ENCODE measurements at places on chromosomes 7 and 10.

GRCh38 chr7:50268990-50269389, 35.5 kb upstream of the IKZF1 start:
- no peak for DNase-seq

DNA sequence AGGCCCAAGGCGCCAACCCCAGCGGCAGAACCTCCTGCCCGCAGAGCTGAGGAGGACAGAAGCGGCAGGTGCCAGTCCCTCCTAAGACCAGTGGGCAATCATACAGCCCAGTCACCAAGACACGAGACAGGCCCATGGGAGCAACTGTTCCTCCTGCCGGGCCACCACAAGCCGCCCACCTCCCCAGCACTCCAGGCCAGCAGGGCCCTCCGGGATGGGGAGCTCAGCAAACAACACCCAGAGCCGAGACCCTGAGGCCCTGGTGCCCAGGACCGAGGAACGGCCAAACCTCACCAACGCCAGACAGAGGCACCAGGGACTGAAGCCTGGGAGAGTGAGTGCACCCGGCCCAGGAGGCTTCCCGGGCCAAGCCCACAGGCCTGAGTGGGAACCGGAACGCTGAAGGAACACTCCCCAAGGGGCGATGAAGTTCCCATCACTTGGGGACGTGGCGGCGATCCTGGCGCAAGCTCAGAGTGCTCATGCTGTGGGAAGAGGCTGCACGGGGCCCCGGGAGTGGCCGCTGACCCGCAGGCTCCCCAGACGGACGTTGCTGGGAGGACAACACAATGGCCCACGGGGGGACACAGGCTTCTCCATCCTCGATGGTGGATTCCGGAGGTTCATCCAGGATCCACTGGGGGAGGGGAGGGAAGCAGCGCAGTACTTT, 35.1 kb downstream of the GPER1 start:
- DNase-seq: no peak

DNA sequence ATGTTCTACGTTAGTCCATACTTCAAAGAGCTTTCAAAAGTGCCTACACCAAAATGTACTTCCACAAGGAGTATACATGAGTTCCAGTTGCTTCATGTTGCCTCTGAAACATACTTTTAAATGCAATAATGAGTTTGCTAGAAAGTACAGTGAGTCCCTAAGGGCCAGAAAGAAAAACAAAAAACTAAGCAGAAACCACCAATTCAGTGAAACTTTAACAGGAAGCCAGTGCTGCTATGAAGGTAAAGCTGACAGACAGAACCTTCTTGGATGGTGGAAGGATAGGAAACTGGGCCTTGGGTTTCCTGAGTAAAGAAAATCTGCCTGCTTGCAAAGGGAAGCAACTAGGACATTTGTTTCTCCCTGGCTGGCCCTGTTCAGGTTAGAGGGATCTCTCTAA, 104.2 kb downstream of the CTTNBP2 start:
- DNase-seq: no peak

- no peak for DNase-seq
Measured at GRCh38 chr7:149816794-149817193, 21.4 kb upstream of the ZNF862 start.

DNA sequence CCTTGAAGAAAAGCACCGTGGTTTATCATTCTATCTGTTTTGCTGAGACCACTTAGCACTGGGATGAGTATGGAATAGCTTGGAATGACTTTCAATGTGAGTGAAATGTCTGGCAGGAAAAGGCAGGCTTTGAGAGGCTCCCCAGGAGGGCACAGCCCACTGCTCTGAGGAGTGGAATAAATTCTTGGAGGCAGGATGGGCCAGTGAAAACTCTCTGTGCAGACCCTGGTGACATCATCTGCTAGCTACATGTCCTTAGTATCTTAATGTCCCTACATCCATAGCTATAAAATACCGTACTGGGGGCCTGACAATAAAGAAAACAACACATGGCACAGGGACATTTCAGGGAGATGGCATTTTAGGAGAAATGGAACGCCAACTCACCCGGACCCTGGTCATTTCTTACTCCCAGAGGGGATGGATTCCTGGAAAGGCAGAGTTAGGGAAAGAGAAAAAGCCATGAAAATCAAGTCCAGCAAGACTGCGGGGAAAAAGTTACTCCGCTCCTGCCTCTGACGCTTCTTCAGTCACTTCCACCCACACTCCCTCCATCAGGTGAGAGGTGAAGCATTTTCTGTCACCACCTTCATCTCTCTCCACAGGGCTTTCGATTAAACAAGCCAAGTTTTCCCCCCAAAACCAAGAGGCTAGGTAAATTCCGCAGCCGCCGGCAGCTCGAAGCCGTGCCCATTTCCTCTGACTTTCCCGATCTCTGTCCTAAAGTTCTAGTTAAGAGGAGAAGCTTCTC, 991 bp downstream of the ZNF239 start:
- peak; percentile 24 for DNase-seq

- no peak for DNase-seq
Measured at GRCh38 chr7:111059833-111060232, 31.1 kb upstream of the LRRN3 start.

GRCh38 chr10:1603181-1603580, 134.1 kb downstream of the ADARB2 start:
- DNase-seq: no peak

- no peak for DNase-seq
Measured at GRCh38 chr7:117937753-117938483, 64.7 kb upstream of the CTTNBP2 start.

- DNase-seq: peak; percentile 31
Measured at GRCh38 chr10:50421026-50421719, 169.9 kb upstream of the ASAH2 start.

DNA sequence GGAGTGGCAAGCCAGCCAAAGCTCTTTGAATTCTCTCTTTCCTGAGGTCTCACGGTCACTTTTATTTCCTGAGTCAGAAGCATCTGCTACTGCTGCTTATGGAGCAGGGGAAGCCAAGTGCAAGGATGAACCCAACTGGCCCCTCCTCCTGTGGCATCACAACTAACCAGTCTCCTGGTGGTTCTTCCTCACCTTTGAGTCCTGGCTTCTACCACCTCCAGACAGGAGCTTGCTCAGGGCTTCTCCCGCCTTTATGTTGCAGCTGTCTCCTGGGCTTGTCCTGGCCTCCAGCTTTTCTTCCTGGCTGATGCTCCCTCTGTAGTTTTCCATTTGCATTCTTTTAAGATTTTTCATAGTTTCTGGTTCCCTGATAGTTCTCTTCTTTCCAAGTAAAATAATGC, 349.7 kb upstream of the NRP1 start:
- DNase-seq: peak; percentile 76

GRCh38 chr7:31102151-31102972, 50.3 kb downstream of the ADCYAP1R1 start:
- DNase-seq: no peak

GRCh38 chr10:124522933-124523871, 61.6 kb downstream of the LHPP start:
- DNase-seq: no peak

- DNase-seq: no peak
Measured at GRCh38 chr10:130638991-130639390, 502.8 kb downstream of the GLRX3 start.

DNA sequence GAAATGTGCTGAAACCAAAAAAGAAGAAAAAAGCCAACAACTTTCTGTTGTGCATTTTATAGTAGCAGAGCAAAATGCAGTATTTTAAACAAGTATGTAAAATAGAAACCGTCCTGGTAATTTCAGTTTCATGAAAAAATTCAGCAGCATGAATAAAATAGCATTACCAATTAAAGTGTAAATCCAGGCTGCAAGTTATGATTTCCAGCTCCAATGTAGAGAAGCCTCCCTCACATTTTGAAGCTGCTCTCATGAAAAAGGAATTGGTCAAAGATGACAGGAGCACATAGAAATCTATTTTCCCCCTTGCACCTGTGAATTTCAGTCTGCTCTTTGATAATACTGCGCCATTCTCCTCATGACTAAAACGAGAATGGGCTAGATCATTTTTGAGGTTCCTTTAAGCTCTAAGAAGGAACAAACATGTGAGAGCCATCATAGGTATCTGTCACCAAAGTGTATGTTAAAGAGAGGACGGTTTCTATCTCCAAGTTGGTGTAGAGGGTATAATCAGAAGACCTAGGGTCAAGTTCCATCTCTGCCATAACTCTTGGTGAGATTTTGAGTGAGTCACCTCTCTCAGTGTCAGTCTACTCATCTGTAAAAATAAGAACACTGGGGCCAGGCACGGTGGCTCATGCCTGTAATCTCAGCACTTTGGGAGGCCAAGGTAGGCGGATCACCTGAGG, 107.5 kb downstream of the MTPAP start:
- no peak for DNase-seq

- DNase-seq: no peak
Measured at GRCh38 chr7:157542068-157543021, 205.5 kb downstream of the DNAJB6 start.

DNA sequence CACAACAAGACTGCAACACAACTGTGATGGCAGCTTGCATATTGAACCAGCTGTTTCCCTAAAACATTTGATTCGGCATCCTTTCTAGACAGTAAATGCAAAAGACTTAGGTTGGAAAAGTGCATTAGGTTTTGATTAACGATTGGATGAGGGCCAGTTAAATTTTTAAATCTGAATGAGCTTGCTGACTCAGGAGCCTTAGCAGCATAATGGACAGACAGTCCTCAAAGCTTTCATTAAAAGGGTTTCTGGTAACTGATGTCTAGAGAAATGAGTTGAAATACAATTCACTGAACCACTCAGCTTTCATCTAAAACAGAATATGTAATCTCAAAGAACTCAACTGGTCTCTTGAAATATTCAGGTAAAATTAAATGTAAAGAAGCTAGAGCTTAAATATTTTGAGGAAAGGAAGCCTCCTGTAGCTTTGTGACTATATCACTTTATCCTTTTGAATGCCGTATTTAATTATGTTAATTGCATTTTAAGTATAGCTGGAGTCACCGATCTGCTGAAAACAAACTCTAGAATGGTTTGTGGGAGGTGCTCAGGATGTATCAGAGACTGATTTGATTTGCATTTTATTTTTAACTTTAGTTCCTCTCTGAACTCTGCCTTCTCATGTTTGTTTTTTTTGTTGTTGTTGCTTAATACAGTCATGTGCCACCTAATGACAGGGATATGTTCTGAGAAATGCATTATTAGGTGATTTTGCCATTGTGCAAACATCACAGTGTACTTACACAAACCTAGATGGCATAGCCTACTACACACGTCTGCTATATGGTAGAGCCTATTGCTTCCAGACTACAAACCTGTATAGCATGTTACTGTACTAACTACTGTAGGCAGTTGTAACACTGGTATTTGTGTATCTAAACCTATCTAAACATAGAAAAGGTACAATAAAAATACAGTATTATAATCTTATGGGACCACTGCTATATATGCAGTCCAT, 29.2 kb upstream of the ATRNL1 start:
- peak; percentile 9 for DNase-seq

- DNase-seq: no peak
Measured at GRCh38 chr7:128172963-128173362, 68.1 kb upstream of the LEP start.

DNA sequence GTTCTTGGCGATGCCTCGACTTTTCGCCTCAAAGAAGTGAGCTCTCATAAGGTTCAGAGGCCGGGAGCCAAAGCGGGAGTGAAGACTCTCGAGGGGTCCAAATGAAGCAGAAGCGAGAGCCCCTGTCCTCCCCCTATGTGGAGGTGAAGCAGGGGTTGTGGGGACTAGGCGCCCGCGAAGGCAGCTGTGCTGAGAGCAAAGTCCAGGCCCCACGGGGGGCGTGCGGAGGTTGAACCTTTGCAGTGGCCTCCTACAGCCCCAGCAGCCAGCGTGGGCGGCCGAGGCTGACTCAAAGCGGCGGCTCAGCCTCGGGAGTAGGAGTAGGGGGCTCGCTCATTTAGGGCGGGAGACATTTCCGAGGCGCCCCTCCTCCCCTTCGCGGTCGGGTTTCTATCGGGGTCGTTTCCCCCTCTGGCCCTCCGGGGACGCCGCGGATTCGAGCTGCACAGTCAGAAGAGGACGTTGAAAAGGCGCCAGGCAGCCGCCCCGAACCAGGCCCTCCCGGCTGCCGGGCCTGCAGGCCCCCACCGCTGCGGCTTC, 553 bp upstream of the ADD3 start:
- no peak for DNase-seq

DNA sequence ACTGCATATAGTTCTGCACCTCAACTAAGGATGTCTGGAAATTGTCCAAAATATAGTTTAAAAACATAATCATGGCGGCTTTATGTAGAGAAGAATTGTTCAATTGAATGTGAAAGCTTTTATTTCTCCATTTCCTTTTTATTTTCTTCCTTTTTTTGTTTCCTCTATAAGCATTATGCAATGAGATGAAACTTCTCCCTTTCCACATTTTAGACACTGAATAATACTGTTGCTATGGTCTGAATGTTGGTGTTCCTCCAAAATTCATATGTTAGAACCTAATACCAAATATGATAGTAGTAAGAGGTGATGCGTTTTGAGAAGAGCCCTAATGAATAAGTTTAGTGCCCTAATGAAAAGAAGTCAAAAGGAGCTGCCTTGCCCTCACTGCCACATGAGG, 175.0 kb downstream of the RNLS start:
- DNase-seq: no peak

- peak; percentile 63 for DNase-seq
Measured at GRCh38 chr7:149883452-149883861, 9.7 kb downstream of the ATP6V0E2 start.

DNA sequence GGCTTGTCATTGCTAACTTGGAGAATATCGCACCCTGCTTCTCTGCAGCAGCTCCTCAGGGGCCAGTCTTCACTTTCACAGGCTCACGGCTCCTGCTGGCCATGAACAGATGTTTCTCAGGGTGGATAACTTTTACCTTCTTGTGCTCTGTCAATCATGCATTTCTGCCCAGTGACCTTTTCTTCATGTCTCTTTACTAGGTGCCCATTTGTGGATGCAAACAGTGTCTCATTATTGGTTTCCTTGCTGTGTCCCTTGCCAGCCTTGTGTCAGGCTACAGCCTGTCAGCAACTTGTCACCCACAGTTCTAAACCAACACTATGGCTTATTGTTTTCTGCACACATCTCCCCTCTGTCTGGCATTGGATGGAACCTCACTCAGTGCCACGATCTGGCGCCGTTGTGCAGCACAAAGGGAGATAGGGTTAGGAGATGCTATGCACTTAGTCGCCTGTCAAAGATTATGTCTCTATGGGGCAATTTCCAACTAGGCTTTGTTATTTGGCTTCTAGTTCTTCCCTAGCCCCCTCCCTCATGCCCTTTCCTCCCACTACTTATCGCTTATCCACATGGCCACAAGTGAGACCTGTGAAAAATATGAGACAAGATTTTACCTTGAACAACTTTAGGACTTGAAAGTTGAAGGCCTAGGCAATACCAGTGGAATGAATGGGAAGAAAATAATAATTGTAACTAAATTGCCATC, 45.7 kb upstream of the NXPH1 start:
- no peak for DNase-seq

Data from tongue (tissue), 3 donors.